HFFc6 (cell line): ENCODE measurements at places on chromosomes 1 and 21. TPM values are rescaled to one million over a fixed set of nuclear protein-coding genes. Genes with fewer than 3 reads are reported as not detected.

CTTNBP2NL gene
- total RNA-seq = 77.1 and 78.3 TPM in 2 replicates

NOS1AP gene
- total RNA-seq = 0.11 and 0.68 TPM in 2 replicates

OR6N1 gene
- total RNA-seq = not detected in 2 replicates

RNF186 gene
- total RNA-seq = not detected in 3 replicates

XCL2 gene
- total RNA-seq = not detected in 3 replicates

IQCC gene
- total RNA-seq = 0.81 to 2.0 TPM (median 1.9 TPM) in 3 replicates

TRIM63 gene
- not detected in 3 replicates for total RNA-seq

ANXA9 gene
- total RNA-seq = 0.46 and 0.50 TPM in 2 replicates
